ENCODE measurements at places on chromosomes 6 and 20.

GRCh38 chr20:62624719-62625453 lies 17.4 kb upstream of the SLCO4A1 start:
- no peak for DNase-seq

DNA sequence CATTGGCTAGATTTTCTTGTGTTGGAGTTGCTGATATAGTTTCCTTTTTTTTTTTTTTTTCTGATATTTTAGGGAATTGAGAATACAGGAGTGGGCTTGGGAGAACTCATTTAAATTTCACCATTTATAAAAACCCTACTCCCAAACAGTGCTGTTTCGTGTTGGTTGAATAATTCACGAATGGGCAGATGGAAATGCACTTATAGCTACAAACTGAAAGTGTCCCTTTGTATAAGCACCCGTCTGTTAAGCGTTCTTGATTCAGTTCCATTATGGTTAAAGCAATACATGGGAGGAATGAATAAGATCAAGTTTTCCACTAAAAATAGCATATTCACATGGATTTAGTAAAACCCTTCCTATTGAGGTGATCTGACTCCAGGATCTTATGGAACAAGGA lies 122.2 kb upstream of the ARG1 start:
- no peak for DNase-seq

DNA sequence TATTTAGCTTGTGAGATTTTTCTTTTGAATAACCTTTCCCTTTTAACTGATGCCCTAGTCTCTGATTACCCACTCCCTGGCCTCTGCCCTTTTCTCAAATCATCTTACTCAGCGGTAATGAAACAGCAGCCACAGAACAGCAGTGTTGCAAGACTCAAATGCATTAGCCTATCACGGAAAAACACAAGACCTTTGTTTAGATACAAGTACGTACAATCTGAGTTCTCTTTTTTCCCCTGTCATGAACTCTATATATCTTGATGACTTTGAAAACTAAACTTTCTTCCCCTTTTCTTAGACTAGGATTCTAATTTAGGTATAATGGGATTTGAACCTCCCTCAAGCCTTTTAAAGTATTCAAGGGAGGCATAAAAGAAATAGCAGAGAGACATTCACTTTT lies 1034.9 kb downstream of the EYS start:
- DNase-seq: no peak

DNA sequence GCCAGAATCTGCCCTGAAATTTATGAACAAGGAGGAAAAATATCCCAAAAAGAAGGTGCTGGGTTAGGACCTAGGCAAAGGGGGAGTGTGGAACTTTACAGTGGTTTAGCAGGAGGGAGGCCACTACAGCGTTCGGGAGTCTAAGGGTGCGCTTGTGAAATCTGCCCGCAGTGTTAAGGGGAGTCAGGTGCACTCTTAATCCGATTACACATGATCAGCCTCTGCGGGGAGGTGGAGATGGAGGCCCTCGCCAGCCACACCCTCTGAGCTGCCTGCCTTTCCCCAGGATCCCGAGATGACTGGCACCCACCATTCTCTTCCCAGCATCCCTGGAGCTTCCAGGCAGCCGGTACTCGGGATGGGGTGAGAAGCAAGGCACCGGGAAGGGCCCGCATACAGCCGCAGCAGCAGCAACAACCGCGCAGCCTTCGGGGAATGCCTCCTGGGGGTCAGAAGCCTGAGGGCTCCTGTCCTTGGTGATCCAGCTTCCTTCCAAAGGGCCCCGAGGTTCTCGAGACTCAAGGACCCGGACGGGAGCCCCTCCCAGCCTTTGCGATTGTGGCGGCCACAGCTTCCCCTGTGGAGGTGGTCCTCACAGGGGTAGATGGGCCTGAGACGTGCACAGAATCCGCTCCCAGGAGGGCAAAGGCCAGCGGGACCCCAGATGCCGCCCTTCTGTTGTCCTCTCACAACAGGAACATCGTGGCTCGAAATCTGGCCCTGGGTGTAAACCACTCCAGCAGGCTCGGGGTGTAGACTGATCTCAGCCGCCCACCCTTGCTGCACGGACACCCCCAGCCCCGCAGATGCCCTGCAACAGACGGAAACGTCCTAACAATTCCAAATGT lies 57.3 kb upstream of the CST7 start:
- no peak for DNase-seq

- no peak for DNase-seq
Observed at GRCh38 chr20:38131588-38132121, 33.4 kb downstream of the TGM2 start.

- no peak for DNase-seq
Observed at GRCh38 chr6:24397631-24398030, 5.1 kb upstream of the MRS2 start.
